ENCODE measurements at places on chromosomes 5 and 9.

GRCh38 chr5:179410291-179411160 is 65.3 kb upstream of the ADAMTS2 start:
- DNase-seq, result no peak

GRCh38 chr5:157745041-157745456 is 1.5 kb downstream of the LSM11 start:
- no peak for DNase-seq

GRCh38 chr5:135567661-135568060 is 11.1 kb downstream of the CXCL14 start:
- DNase-seq, result no peak

DNA sequence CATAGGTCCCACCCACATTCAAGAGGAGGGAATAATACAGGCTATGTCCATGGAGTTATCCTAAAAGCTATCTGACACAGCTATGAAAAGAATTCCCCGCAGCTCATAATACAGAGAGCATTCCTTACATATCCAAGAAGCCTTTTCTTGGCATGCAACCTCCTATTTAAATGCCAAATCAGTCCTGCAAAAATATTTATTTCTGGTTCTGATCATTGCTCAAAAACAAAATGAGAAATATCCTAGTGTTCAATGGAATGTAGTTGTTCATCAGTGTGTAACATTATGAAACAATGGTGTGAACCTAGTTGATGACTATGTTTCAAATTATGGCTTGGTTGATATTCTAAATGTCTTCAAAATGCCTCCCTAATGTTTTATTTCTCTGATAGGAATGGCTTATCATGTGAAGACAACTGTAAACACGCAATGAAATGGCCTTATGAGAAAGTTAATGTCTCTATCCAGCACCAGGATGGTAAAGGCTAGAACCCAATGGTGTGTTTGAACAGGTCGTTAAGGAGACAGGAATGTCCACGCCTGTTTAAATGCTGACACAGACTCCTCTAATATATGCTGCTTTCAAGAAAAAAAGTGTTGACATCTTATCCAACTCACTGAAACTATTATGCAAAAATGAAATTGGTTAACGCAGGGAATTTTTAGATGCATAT is 126.7 kb upstream of the CDH6 start:
- no peak for DNase-seq

GRCh38 chr9:77433675-77434445 is 214.3 kb downstream of the GNA14 start:
- DNase-seq, result peak; percentile 87

DNA sequence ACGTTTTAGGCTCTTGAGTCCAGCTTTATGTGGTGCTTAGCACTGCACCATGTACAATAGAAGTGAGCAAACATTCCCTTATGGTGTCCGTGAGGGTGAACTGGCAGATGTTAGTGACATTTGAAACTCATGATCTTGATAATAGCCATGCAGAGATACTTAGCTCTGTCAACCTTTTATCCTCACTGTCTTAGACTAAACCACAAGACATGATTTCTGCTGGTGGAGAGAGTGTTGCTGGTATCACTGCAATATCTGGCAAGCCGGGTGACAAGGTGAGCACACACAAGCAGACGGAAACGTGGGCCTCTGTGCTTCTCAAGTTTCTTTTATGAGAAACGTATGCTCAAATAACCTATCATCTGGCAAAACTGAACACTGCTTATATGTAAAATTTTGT is 68.4 kb downstream of the CAST start:
- no peak for DNase-seq

- DNase-seq, result peak; percentile 14
Observed at GRCh38 chr5:147445090-147445489, 64.8 kb downstream of the DPYSL3 start.

DNA sequence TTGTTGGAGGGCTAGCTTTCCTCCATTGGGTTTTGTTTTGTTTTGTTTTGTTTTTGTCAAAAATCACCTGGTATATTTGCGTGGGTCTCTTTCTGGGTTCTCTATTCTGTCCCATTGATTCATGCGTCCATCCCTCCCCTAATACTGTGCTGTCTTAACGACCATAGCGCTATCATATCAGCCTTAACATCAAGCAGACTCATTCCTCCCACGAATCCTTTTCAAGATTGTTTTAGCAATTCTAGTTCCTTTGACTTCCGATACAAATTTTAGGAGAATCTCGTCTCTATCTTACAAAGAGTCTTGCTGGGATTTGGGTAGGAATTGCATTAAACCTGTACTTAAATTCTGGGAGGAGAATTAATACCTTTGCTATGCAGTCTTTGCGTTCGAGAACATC is 31.1 kb upstream of the RNF130 start:
- DNase-seq, result no peak

GRCh38 chr5:36200513-36200912 is 41.2 kb downstream of the NADK2 start:
- DNase-seq, result no peak

- no peak for DNase-seq
Observed at GRCh38 chr5:151570512-151571269, 20.4 kb downstream of the FAT2 start.

- peak; percentile 34 for DNase-seq
Observed at GRCh38 chr5:136174021-136174659, 18.8 kb downstream of the SMIM32 start.

- DNase-seq, result no peak
Observed at GRCh38 chr5:168844922-168845296, 265.7 kb upstream of the PANK3 start.

- DNase-seq, result no peak
Observed at GRCh38 chr5:32712481-32713360, 1.6 kb downstream of the NPR3 start.

DNA sequence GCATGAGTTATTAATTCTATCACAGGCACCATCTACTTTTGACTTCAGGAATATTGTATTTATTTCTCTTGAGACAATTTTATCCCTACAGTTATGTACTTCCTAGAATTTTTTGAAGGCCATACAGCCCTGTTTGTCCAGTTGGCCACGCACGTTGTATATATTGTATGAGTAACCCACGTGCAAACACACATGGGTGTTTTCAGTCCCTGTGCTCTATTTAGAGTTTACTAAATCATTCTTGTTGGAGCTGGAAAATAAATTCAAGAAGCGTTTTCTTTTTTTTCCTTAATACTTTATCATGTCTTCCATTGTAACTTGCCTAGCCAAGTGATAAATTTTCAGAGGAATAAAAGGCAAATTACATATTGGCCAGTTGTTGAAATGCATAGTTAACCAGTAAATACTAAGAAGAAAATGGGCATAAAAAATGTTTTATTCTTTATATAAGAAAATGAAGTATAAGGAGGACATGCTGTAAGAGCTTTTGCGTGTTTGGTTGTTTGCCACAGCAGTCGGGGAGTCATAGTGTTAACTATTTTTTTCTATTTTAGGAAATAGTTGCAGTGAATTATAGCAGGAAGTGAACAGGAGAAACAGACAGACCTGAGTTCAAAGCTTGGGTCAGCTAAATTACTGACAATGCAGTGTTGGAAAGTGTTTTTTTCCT is 86.4 kb upstream of the MINAR2 start:
- no peak for DNase-seq

DNA sequence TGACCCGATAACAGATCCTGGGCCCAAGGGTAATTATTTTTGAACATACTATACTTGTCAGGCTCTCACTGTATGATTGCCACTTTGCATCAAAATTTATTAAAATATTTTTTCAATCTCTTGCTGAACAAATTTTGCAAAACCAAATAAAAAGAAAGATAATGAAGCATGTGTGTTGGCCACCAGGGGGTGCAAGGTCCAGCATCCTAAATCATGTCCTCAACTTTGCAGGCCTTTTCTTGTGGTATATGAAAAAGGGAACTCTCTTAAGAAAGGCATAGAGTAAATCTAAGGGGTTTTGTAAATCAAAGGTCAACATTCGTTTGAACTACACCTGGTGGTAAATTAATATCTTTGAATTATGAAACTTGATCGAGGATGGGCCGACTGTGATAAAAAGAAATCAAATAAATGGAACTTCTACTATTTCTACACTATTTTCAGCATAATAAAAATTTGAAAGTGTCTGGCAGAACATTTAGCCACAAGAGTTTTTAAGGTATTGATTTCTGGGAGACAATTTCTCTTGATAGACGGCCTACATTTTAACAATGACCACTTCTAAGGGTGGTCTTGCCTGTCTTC is 676.5 kb downstream of the DMRTA1 start:
- peak; percentile 2 for DNase-seq

GRCh38 chr9:81636255-81636599 is 53.1 kb downstream of the TLE1 start:
- no peak for DNase-seq

DNA sequence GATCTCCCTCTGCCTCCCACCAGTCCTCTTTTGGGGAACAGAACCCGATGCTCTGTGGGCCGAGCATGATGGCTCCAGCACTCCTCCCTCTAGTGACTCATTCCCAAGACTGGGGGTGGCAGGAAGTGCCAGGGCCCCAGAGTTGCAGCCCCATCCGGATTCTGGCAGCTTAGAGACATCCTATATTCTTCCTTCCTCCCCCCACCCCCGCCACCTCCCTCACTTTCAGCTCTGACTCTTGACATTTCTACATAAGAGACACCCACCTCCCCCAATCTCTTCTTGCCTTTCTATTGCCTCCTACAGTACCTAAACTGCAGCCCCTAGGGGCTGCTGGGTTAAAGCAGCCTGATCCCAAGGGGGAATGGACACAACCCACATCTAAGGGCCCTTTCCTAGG is 47.1 kb upstream of the MATR3 start:
- peak; percentile 30 for DNase-seq

DNA sequence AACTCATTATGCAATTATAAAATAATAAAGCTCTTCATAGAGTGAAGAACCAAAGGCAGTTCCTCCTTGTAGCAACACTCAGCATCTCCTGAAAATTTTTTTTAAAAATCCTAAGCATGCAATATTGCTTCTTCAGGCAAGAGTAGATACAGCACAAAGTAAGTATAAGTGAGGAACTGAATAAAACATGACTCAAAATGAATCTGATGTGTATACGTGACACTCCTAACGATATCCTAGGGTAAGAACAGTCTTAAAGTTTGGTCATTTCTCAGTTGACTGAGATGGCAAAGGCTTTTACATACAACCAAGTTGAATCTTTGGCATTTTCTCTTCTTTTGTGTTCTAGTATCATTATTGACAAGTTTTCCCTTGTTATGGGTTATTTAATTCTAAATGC is 41.1 kb upstream of the AOPEP start:
- DNase-seq, result no peak

- no peak for DNase-seq
Observed at GRCh38 chr9:107905308-107906020, 415.9 kb upstream of the KLF4 start.

DNA sequence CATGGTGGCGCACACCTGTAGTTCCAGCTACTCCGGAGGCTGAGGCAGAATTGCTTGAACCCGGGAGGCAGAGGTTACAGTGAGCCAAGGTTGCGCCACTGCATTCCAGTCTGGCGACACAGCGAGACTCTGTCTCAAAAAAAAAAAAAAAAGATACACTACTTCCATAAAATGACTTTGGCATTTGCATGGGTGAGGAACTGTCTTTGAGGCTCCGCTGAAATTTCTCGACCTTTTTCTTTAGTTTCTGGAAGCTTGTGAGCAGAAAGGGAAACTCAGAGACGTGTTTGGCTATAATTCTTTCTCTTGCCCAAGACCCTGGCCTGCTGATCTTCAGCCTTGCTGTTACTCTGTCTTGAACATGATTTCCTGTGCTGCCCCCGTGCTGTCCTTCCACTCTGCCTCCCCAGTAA is 37.3 kb downstream of the SPIN1 start:
- DNase-seq, result no peak

Measured in COLO829 (cell line).